Astrocyte of the cerebellum (primary cell): ENCODE measurements at places on chromosomes 7 and 10.

GRCh38 chr7:20323595-20323994, 7.1 kb upstream of the ITGB8 start:
- DNase-seq: no peak

DNA sequence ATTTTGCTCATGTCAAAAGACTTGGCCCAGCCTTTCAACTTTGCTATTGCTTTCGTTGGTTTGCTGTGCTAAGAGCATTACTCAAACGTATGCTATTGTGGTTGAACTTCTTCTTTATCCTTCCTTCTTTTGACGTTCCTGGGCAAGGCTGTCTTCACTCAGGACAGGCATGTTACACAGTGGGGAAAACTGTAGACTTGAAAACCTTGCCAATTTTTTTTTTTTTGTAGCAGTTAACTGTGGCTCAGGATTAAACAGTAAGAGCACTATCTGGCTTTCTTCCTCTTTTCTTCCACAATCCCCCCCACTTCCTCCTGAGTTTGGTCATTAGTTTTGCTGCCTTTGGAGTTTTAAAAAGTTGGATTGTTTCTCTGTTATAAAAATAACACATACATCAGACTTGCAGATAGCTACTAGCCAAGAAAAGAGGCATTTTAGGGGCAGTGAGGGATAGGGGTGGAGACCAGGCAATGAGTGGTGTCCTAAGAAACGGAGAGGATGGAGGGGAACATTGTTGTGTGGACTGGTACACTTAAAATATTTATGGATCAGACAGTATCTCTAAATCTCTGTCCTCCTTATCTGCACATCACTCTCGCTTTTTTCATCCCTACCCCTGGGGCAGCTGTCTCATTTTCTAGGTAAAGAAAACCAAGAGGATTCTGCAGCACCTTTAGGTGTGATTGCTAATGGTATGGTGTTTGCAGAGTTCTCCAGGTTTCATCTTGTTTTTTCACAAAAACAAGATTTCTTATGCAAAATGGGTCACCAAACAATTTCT, 181.7 kb downstream of the LRMDA start:
- DNase-seq: peak; percentile 45

DNA sequence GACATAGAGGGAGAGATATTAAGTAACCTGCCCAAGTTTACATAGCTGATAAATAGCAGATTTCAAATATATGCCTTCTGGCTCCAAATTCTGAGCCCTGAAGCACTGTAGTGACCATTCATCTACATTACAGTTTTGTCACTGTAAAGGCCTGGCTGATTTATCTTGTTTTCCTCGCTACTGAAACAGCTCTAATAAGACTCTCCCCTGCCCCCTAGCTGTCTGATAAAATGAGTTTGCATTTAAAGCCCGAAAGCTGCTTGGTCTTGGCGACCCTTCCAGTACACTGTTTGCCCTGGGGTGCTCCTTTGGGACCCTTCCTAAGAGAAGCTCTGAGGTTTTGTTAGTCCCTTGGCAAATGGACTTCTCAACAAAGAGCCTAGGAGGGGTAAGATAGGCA, 59.7 kb upstream of the RAB11FIP2 start:
- DNase-seq: no peak

- no peak for DNase-seq
Observed at GRCh38 chr7:5687936-5688630, 93.4 kb downstream of the RNF216 start.

DNA sequence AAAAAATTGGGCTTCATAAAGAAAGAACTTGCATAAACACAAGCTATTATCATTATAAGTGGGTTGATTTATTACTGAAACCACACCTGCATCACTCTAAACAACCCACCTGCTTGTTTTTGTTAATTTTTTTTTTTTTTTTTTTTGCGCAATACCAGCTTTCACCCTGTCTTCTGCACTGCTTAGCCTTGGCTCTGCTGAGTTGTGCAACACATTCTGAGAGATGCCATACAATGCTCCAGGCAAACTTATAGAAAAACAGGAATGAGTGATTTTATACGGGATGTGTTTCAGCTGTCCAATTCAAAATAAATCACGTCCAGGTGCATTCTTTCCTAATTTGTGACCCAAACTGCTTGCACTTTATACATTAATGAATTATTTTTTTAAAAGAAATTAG, 923.6 kb downstream of the GATA3 start:
- DNase-seq: no peak

DNA sequence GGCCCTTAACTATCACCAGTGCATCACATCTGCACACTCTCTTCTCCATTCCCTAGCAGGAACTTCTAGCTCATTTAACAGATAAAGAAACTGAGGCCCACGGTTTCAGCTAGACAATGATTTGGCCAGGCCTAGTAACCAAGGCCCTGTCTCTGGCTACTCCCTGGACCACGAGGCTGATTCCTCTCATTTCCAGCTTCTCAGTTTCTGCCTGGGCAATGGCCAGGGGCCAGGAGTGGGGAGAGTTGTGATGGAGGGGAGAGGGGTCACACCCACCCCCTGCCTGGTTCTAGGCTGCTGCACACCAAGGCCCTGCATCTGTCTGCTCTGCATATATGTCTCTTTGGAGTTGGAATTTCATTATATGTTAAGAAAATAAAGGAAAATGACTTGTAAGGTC, 13.5 kb downstream of the AQP1 start:
- no peak for DNase-seq

DNA sequence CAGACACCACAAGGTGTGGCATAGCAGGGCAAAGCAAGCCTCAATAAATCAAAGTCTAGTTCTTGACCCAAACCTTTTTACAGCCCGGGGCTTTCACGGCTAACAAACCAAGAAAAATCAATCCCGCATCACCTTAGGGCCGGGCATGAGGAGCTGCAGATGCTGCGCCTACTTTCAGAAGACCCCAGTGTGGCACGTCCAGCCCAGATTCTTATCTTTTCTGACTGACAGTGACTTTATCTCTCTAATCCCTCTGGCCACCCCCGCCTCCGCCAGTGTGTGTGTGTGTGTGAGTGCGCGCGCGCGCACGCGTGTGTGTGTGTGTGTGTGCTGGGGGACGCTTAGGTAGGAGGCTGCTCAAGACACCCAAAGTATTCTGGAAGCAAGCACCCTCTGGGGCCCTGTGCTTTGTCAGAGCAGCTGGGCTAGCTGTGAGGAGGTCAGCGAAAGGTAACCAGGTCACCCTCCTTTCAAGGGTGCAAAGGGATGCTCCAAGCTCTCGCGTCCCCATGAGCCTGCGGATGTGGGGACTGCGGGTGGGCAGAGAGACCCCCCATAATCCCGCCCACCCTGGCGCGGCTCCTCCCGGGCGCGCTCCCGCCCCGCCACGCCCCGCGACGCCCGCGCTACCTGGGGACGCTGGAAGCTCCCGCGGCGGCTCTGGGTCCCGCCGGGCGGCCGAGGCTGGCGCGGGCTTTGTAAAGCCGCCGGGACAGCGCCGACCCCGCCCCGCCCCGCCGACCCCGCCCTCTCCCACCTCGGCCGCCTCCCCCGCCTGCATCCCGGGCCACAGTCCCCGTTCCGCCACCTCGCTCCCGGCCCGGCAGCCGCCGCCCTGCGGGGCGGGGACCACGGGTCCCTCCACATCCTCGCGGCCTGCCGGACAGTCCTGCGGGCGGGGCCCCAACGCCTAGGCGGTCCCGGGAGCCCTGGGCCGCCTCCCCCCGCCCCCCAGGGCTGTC, 57.1 kb upstream of the RHOBTB1 start:
- no peak for DNase-seq

- no peak for DNase-seq
Observed at GRCh38 chr10:28367929-28368484, 65.1 kb upstream of the MPP7 start.

GRCh38 chr7:3835109-3835508, 534.1 kb downstream of the SDK1 start:
- no peak for DNase-seq

DNA sequence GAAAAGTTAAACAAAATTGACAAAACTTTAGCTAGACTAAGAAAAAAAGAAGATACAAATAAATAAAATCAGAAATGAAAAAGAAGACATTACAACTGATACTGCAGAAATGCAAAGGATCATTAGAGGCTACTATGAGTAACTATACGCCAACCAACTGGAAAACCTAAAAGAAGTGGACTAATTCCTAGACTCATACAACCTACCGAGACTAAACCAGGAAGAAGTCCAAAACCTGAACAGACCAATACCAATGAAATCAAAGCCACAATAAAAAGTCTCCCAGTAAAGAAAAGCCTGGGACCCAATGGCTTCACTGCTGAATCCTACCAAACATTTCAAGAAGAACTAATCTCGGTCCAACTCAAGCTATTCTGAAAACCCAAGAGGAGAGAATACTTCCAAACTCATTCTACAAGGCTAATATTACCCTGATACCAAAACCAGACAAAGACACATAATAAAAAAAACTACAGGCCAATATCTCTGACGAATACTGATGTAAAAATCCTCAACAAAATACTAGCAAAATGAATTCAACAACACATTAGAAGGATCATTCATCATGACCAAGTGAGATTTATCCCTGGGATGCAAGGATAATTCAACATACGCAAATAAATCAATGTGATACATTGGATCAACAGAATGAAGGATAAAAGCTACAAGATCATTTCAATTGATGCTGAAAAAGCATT, 20.3 kb downstream of the ELAPOR2 start:
- no peak for DNase-seq

GRCh38 chr7:2129323-2130095, 103.2 kb downstream of the MAD1L1 start:
- DNase-seq: no peak

GRCh38 chr10:12480440-12480839, 131.1 kb downstream of the CAMK1D start:
- DNase-seq: no peak

DNA sequence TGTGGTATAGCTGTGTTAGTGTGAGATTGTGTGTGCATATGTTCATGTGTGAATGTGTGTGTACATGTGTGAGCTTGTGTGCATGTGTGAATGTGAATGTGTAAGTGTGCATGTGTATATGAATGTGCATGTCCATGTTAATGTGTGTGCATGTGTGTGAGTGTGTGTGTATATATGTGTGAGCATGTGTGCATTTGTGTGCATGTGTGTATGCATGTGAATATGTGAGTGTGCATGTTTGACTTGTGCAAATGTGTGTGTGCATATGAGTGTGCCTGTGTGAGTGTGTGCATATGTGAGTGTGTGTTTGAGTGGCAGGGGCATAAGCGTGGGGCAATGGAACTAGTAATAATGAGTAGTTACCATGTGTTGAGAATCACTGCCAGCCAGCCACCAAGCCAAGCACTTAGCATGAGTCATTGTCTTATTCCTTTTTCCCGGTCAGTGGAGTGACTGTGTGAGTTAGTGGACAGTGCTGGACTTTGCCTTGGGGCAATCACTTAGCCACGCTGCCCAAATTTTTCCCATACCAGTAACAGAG, 46.3 kb upstream of the SHH start:
- DNase-seq: no peak

- DNase-seq: no peak
Observed at GRCh38 chr7:11751315-11751714, 80.7 kb downstream of the THSD7A start.

GRCh38 chr10:114337510-114338462, 66.5 kb downstream of the AFAP1L2 start:
- no peak for DNase-seq

DNA sequence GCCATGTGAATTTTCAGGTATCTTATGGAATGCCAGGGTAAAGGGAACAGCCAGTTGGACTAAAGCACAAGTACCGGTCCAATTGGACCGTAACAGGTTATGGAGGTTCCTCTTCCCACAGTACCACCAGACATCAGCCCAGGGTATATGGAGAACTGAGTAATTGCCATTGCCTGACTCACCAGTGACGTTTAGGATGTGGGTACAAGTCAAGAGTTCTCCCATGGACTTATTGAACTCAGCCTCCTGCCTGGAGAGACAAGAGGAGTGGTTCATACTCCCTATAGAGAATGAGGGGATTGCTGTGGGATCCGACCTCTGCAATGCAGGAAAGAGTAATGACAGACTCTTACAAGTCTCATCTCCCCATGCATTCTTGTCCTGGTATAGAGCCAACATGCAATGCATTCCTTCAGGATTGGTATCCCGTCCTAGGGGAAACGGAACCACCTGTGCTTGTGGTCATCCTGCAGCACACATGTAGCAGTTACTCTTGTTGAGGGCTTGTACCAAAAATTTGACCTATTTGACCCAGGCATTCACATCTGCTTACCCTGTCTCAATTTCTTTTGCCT, 30.7 kb upstream of the ELOVL3 start:
- no peak for DNase-seq

GRCh38 chr10:47418321-47418720, 34.2 kb upstream of the ZNF488 start:
- DNase-seq: no peak

DNA sequence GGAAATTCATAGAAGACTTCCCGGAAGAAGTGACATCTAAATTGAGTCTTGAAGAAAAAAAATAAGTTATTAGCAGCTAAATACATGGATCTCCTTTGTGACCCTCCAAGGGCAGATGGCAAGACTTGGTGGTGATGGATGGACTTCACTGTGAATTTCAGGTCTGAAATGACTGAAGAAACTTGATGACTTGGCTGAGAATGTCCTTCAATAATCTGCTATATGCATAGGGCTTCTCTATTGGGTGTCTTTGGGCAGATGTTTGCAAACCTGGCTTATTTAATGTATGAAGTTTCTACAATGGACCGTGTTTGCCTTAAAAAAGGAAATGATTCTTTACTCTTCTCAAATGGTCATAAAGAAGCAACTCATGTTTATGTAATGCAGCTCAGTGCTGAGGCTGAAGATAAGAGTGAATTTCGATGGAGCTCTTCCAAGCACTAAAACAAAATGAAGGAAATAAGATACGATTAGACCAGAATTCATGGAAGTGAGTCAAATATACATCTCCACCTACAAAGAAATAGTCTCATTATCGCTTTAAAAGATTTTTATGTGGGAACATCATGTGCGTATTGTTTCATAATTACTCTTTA, 116.6 kb upstream of the WDR11 start:
- no peak for DNase-seq

DNA sequence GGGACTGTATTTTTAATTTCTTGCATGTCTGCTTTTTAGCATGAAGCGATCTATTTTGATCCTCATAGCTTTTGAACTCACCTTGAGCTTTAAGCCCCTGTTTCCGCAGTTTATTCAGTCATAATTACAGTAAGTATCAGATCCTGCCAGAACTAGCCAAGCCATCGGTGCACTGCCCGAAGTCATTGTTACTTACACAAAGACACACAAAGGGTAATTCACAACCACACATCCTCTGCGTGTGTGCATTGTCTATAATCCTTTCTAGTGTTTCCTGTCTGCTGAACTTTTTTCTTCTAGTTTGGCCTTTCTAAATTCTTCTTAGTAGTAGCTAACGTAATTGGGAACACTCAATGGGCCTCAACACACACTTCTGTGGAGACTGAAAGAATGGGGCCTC, 133.0 kb downstream of the SFMBT2 start:
- no peak for DNase-seq

DNA sequence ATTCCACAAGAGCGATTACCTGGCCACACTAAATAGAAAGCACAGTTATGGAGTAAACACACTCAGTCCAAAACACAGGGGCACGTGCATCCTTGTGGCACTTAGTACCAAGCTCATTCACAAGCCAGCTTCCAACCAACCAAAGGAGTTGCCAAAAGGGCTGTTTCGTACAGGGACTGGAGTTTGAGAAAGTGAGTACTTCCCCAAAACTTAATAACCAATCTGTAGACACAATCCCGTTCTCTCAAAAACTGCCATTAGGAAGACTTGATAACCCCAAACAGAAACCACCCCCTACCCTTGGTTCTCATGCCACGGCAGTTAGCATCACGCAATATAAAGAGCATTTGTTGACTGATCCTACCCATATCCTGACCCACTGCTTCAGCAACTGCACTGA, 166.2 kb upstream of the ASAH2 start:
- DNase-seq: no peak

GRCh38 chr10:129717816-129718547, 246.1 kb downstream of the EBF3 start:
- DNase-seq: no peak

GRCh38 chr7:65931685-65932084, 50.3 kb downstream of the GUSB start:
- no peak for DNase-seq
